ENCODE measurements at places on chromosomes 12 and 14. TPM values are rescaled to one million over a fixed set of nuclear protein-coding genes. Genes with fewer than 3 reads are reported as not detected.

GPD1 gene
- not detected for total RNA-seq

NPFF gene
- total RNA-seq, result not detected

DNA sequence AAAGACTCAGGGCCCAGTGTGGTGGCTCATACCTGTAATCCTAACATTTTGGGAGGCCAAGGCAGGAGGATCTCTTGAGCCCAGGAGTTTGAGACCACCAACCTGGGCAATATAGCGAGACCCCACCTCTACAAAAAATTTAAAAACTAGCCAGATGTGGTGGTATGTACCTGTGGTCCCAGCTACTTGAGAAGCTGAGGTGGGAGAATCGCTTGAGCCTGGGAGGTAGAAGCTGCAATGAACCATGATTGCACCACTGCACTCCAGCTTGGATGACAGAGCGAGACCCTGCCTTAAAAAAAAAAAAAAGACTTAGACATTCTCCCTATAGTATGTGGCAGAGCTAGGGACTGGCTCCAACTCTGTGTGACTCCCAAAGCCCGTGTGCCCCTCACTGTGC, 2.9 kb downstream of the UBE3B start:
- no peak for DNase-seq

DNA sequence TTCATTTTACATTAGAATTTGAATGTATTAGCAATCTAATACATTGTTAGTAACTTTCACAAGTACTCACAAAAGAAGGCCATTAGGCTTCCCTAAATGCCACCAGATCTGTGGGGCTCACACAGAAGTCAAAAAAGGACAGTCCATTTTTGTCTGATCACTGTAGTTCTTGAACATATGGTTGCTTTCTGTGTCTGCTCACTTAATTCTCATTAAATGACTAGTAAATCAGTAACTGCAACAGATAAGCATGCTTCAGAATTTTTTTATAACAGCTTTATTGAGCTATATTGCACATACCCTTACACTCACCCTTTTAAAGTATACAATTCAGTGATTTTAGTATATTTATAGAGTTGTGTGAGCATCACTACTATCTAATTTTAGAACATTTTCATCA, 71.4 kb downstream of the DENND5B start:
- DNase-seq, result no peak

GRCh38 chr12:62279058-62279457, 18.9 kb downstream of the USP15 start:
- no peak for DNase-seq

Data from endothelial cell (in vitro differentiated cells).